ENCODE measurements at places on chromosomes 1 and 21. TPM values are rescaled to one million over a fixed set of nuclear protein-coding genes. Genes with fewer than 3 reads are reported as not detected.

Gene RPE65
- not detected for total RNA-seq

Gene SPRR1A
- total RNA-seq: not detected

Gene RIMKLA
- total RNA-seq: not detected

Gene LRRC53
- not detected for total RNA-seq

Gene S100A1
- total RNA-seq: 0.32 TPM
